ENCODE measurements at places on chromosomes 5 and 9.

- no peak for DNase-seq
Observed at GRCh38 chr5:56080375-56081052, 85.8 kb upstream of the IL6ST start.

GRCh38 chr5:65704621-65705239 lies 17.2 kb downstream of the SGTB start:
- DNase-seq, result no peak

DNA sequence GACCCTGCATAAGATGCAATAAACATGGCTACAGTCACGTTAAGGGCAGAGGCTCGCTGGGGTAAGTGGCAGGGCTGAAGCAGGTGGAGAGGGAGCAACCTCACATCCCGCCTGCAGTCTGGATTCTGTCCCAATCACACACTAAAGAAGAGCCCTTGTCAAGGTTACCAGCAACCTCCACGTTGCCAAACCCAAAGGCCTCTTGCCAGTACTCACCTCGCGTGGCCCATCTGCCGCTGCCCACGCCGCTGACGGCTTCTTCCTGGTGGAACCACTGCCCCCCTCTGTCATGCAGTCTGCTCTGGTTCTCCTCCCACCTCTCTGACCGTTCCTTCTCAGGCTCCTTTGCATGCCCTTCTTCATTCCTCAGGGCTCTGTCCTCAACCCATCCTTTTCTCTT lies 8.8 kb downstream of the AQP7 start:
- DNase-seq, result no peak

DNA sequence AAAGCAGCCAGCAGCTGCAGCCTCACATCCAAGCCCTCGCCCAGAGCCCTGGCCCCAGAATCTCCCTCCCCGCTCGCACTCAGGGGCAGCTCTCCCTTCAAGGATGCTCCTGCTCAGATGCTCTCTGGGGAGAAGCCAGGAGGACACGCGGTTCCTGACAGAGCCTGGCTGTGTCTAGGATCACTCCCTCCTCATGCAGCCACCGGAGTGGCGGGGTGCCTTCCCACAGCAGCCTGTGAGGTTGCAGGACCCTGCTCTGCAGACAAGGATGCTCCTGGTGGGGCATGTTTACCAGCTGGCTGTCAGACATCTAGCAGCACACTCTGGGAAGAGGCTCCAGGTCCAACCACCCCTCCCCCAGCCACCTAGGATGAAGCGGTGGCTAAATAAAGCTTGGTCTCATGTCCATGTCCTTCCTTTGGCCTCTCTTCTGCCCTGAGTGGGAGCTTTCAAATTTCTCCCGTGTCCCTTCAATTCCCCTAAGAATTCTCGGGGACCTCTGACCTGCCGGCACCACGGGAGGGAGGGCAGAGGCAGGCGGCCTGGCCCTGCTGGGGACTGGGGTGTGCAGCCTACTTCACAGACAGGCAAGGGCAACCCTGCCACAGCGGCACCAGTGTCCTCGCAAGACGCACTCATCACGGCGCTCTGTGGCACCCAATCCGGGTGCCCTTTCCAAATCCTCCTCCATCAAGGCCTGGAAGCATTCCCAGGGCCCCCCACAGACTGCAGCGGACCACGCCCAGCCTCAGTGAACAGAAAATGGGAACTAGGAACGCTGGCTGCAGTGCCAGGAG lies 88.3 kb upstream of the SARDH start:
- DNase-seq, result no peak

DNA sequence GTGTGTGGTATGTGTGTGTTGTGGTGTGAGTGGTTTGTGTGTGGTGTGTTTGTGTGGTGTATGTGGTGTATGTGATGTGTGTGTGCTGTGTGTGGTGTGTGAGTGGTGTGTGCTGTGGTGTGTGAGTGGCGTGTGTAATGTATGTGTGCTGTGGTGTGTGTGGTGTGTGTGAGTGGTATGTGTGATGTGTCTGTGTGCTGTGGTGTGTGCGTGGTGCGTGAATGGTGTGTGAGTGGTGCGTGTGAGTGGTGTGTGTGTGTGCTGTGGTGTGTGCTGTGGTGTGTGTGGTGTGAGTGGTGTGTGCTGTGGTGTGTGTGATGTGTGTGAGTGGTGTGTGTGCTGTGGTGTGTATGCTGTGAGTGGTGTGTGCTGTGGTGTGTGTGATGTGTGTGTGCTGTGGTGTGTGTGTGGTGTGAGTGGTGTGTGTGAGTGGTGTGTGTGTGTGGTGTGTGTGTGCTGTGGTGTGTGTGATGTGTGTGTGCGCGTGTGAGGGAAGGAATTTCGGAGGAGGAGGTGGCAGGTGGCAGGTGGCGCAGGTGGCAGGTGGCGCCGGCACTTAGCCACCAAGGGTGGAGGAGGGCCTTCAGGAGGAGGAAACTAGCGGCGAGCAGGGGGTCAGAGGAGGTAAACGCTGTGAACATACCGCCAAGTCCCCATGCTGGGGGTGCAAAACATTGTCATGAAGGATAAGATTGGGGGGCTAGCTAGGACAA lies 191.8 kb downstream of the MELK start:
- no peak for DNase-seq

DNA sequence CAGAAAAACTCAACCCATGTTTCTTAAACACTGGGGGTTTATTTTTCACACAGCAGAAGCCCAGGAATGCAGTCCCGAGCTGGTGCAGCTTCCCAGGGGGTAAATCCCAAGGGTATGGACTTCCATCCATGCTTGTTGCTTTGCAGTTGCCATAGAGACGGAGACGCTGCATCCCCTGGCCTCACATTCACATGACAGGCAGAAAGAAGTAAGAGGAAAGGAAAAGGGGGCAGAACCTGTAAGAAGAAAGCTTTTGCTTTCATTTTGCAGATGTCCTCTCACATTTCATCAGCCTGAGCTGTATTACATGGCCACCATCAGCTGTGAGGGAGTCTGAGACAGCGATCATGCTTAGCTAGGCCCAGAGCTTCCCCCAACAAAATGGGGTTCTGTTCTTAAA lies 321.0 kb downstream of the AGTPBP1 start:
- peak; percentile 56 for DNase-seq

- DNase-seq, result no peak
Observed at GRCh38 chr9:94081435-94081834, 2.8 kb upstream of the PTPDC1 start.

DNA sequence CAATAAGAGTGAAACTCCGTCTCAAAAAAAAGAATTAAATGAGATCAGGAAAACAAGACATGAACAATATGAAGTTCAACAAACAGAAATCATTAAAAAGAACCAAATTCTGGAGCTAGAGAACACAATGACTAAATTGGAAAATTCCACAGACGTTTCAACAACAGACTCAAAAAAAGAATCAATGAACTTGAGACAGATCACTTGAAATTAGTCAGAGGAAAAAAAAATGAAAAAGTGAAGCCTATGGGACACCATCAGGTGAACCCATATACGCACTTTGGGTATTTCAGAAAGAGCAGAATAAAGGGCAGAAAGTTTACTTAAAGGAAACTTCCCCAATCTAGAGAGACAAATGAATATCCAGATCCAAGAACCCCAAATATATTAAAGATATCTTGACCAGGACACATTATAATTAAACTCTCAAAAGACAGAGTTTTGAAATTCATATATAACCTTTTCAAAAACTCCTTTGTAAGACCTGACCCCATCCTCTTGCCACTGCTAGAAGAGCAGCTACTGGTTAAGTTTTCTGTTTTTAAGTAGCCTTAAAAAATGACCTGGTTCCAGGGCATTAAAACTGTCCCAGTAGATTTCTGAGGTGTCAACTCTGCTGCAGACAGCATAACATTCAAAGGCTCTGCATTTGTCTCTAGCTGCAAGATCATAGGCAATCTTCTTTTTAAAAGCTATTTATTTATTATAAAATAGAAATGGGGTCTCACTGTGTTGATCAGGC lies 7.7 kb upstream of the MATR3 start:
- DNase-seq, result no peak

DNA sequence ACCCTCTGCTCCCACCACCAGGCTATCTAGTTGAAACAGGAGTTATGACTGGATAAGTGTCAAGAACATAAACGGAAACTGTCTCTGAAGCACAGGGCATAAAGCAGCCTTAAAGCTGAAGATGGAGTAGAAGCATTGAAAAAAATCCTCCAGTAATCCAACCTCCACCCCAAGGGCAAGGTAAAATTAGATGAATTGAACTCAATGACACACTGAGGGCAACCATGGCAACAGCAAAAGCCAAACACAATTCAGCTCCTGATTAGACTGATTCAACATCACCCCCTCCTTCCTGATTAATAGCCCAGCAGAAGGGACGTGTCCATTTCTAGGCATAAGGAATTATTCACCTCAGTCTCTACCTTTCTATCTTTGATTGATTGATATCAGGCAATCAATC lies 183.2 kb upstream of the MAP3K1 start:
- DNase-seq, result no peak

Data from neuronal stem cell (in vitro differentiated cells).